ENCODE measurements at places on chromosomes 16 and 17.

GRCh38 chr16:15597822-15598647 lies 44.9 kb downstream of the MARF1 start:
- DNase-seq = no peak

GRCh38 chr17:44345454-44346026 lies 438 bp downstream of the GRN start:
- DNase-seq = no peak

- no peak for DNase-seq
Observed at GRCh38 chr16:56748191-56748590, 18.3 kb downstream of the NUP93 start.

DNA sequence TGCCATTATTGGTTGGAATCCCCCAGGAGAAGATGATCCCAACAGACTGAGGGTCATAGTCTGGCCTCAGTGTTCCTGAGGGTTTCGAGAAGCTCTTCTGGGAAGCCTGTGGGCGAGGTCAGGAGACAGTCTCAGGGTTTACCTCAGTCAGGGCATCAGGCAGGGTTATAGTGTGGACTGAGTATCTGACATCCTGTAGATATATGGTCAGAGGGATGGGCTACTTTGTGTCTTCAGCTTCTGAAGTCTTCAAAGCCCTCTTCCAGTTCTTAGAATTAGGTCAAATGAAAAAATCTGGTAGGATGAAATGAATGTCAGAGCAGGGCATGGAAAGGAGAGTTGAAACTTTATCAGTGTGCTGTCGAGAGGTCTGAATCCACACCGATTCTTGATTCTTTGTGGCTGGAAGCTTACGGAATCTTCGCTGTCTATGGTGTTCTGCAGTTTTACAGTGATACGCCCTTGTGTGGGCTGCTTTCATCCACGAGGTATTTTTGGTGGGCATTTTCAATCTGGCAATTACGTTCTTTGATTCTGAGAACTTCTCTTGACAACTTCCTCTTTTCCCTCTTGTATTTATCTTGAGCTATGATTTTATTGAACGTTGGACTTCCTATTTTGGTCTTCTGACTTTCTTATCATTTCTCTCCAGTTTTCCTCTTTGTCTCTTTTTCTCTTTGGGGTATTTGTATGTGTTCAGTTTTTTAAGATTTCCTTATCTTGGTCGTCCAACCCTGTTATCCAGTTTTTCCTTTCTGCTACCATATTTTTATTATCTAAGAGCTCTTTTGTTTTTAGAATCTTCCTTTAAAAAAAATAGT lies 30.4 kb downstream of the BPTF start:
- DNase-seq = no peak

DNA sequence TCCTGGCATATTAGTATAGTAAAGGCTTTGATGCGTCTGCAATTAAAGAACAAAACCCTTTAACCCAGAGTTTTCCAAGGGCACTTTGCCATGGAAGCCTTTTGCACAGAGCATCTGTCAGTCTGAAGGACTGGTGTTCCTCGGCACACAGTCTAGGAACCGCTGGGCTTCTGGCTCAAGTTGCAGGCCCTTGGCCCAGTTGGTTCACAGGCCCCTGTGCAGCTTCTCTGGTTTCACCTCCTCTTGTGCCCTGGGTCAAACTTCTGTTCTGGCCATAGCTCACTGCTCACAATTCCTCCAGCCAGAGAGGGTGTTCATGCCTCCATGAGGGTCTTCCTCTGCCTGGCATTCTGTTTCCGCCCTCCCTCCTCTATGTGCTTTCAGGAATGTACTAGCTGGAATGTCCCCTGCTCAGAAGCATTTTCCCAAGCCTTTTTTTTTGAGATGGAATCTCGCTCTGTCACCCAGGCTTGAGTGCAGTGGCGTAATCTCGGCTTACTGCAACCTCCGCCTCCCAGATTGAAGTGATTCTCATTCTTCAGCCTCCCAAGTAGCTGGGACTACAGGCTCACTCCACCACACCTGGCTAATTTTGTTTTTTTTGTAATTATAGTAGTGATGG lies 34.5 kb upstream of the TEX2 start:
- no peak for DNase-seq

DNA sequence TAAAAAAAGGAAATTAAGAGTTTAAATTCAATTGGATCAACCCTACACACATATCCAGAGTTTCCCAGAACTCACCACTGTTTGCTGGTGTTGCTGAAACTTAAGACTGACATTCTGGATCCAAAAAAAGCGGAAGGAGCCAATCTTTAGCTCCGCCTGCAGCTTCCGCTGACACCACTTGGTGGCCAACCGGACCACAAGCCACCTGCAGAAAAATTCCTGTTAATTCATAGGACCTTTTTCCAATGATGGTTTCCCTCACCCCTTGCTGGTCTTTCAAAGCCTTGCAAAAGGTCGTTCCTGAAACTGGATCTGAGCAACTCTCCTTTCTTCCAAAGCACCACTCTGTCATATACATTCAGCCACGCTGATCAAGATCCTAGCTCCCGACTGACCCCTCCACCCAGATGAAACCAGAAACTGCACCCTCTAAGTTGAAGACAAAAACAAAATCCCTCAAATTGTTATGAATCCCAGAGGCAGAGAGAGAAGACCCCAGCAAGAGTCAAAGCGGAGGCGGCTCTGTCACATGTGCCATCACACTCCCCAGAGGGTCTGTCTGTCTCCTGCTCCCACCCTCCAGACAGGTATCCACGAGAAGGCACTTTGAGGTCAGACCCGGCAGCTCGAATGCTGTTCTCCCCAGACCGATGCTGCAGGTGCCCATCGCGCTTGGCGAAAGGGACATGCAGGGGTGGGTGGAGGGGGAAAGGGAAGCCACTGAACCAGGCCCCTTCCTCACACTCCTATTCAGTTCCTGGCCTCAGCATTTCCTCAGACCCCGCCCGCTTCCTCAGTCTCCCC lies 773 bp downstream of the BLTP2 start:
- DNase-seq = peak; percentile 60

DNA sequence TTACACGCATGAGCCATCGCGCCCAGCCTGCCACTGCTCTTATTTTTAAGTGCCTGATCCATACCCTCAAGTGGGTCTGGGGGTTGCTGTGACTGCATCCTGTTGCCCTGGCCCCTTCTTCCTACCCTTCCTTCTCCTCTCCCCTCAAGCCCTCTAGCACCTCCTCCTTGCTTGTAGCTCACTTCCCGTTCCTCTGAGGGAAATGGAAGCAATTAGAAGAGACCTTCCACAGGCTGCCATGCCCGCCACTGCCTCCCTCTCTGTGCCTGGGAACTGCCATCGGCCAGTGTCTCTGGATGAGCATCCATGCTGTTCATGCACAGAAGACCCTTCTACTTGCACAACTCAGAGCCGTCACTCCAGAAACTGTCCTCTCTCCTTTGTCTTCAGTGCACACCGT lies 10.6 kb upstream of the TFAP4 start:
- no peak for DNase-seq

GRCh38 chr16:69564845-69565670 lies 708 bp upstream of the NFAT5 start:
- no peak for DNase-seq

DNA sequence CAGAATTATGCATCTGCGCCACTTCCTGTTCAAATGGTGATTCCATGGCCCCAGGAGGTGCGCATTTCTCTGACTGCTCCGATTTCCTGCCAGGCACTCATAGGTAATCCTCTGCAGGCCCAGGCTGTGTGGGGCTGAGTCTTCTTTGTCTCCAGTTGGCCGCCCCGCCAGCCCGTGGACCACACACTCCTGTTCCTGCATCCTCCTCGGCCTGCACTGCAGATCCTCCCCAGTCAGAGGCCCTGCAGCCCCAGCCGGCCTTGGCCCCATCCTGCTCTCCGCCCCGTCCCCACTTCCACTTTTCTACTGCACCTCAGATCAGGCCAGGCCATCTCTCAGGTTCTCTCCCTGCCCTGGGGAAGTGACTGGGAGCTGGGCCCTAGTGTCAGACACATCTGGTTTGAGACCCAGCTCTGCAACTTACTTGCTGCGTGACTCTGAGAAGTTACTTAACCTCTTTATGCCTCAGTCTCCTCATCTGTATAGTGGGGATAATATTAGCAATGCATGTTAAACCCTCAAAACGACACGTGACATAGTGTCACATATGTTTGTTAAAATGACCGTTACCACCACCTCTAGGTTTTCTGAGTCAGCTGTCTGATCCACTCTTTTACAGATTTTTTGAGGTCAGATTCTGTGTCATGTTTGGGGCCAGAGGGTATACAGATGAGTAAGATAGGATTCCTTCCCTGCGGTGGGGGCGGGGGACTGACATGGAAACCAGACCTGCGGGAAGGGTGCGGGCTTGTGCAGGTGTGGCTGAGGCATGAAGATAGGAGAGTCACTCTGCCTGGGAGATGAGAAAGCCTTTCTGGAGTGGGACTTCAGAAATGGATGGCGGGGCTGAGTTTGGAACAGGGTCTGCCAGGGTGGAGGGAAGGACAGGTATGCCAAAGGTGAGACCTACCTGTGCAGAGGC lies 12.8 kb downstream of the RAB11FIP4 start:
- DNase-seq = no peak

DNA sequence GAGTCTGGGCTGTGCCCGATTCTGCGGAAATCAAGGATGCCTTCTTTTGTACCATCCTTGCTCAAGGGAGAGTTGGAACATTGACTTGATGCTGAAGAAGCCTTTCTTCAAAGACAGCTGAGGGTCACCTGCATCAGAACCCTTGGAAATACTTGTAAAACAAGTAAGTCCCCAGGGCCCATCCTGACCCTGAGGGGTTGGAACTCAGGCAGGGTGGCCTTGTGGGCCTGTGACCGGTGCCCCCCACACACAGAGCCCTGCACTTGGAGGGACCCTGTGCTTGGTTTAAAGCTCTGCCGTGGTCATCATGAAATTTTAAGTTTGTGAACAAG lies 56.9 kb downstream of the WIPI1 start:
- no peak for DNase-seq

DNA sequence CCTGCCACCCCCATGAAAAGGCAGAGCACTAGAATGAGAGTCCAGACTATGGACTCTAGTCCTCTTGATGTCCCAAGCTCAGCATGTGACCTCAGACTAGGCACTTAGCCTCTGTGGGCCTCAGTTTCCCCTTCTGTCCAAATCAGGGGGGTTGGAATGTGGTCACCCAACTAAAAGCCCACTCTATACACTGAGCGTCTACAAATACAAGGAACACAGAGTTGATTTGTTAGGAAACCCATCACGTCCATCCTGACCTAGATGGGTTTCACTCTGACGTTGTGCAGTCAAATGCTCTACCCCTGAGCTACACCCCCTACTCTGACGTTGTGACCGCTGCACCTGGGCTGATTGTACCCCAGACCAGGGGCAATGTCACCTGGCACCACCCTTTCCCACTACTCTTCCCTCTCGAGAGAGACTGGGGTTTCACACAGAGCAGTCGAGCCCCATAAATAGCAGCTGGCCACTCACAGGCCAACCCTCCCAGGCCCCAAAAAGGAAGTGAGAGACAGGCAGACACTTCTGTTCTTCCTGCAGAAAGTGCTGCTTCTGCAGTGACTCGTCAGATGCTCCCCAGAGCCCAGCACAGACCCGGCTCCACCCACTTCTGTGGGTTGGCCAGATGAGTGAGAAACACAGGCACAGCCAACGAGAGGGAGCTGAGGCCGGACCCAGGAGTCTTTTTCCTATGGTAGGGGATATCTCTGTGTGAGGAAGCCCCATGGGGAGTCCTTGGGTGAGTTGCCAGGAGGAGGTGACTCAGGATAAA lies 16.1 kb upstream of the TNFRSF13B start:
- DNase-seq = peak; percentile 49

DNA sequence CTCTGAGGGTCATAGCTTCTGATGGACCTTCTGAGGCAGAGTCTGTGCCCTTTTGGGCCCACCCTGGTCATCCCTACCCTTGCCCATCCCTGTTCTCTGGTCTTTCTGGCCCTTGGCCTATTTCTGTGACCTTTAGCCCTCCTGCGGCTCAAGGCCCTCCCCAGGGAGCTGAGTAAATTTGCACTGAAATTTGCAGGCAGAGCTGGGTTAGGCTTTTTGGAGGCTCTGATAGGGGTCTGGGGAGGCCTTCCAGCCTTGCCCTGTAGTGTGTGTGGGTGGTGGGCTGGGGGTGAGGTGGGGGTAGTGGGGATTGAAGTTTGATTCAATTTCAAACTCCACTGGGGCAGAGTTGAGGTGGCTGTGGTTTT lies 17.8 kb downstream of the RARA start:
- DNase-seq = no peak

- DNase-seq = no peak
Observed at GRCh38 chr16:29927070-29927905, 1.3 kb upstream of the KCTD13 start.

DNA sequence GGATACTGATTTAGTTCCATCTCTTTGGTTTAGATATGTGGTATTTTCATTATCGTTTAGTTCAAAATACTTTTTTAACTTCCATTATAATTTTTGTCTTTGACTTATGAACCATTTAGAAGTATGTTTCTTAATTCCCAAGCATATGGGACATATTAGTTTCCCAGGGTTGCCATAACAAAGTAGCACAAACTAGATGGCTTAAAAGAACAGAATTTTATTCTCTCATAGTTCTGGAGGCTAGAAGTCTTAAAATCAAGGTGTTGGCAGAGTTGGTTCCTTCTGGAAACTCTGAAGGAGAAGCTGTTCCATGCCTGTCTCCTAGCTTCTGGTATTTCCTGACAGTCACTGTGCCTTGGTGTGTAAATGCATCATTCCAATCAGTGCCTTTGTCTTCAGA lies 291.5 kb upstream of the AXIN2 start:
- DNase-seq = no peak

DNA sequence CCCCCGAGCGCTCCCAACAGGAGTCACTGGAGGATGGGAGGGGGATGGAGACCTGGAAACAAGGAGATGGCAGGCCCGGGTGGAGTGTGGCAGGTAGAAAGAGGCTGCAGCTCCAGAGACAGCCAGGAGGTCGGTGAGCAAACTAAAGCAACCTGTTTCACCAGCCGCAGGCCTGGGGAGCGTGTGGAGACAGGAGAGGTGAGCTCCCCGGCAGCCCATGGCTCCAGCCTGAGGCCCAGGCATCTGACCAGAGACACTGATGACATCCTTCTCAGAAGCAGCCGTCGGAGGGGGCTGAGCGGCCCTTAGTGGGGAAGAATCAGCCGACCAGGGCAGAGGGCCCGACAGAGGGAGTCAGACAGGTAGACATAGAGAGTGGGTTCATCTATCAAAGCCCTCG lies 165.1 kb downstream of the ZNF423 start:
- DNase-seq = no peak

GRCh38 chr16:90047714-90048346 lies 28.6 kb upstream of the DBNDD1 start:
- DNase-seq = no peak

DNA sequence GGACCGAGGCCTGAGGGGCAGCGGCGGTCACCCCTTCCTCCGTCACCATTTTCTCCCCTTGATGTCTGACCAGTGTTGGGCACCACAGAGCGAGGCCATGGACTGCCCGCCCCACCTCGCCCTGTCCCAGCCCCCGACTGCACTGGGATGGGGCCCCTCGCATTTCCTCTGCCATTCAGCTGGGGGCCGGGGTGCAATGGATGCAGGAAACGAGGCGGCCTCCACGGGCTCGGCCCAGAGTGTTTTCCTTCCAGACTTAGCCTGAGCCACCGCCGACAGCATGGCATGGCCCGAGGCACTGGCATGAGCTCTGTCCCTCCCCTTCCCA lies 44.6 kb upstream of the ZC3H18 start:
- DNase-seq = no peak

- DNase-seq = no peak
Observed at GRCh38 chr16:57123216-57123973, 31.0 kb downstream of the CPNE2 start.

- DNase-seq = no peak
Observed at GRCh38 chr16:50681021-50681885, at the start of gene SNX20. Gene SNX20, minus strand, starts transcription at chr16:50681312. Its CDS starts 3,786 bp downstream, at chr16:50677526.

- no peak for DNase-seq
Observed at GRCh38 chr17:50067996-50068395, 12.1 kb downstream of the ITGA3 start.

- no peak for DNase-seq
Observed at GRCh38 chr16:87227296-87227951, 89.8 kb downstream of the C16orf95 start.
